ENCODE measurements at places on chromosomes 3 and 15. TPM values are rescaled to one million over a fixed set of nuclear protein-coding genes. Genes with fewer than 3 reads are reported as not detected.
A peak's percentile ranks its signal among the peaks of the same experiment; 100 is the strongest.

DNA sequence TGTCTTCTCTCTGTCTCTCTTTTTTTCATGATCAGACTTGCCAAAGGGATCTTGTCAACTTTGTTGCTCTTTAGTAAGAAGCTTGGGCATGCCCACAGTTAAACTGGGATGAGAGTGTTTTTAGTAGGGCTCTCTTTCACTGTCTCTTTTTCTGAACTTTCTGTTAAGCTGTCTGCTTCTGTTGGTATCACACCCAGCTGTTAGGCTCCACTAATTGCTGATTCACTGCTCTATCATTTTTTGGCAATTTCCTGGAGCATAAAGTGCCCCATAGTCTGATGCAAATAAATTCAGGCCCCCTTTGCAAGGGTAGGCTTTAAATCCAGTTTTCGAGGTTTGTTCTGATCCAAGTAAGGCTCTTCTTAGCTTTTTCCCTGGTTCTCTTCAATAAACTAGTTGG lies 360.4 kb upstream of the ADAMTS9 start:
- DNase-seq, result no peak

DNA sequence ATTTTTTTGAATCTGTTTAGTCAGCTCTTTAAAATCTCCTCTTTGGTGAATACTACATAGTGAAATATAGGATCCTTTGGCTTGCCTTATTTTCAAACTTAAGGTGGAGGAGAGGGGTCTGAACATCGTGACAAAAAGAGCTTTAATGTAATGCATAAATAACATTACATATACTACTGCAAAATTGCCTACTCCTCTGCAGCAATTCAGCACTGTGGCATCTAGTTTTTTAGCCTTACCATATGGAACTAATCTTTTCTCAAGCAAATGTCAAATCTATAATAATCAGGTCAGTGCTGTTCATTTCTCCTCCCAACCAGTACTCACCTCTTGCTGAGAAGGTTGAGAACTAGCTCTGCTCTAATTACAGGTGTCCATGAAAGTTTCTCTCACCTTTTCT lies 394.0 kb upstream of the CDIN1 start:
- no peak for DNase-seq

DNA sequence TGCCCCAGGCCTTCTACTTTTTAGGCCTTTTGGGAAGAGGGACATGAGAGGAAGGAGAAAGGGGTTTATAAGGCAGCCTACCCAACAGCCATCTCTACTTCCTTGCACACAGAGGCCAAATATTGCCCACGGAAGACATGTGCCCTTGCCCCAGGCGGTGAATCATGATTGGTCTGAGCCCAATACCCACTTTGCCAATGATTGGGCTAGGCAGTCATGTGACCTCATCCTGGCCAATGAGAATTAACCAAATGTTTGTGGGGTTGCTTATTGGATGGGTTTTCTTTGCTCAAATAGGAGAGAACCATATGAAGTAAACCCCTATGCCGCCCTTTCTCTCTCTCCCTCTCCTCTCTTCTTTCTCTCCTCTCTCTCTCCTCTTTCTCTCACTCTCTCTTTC lies 42.2 kb upstream of the ATP1B3 start:
- DNase-seq, result no peak

Gene ZDHHC23
- total RNA-seq, result 3.3 TPM

DNA sequence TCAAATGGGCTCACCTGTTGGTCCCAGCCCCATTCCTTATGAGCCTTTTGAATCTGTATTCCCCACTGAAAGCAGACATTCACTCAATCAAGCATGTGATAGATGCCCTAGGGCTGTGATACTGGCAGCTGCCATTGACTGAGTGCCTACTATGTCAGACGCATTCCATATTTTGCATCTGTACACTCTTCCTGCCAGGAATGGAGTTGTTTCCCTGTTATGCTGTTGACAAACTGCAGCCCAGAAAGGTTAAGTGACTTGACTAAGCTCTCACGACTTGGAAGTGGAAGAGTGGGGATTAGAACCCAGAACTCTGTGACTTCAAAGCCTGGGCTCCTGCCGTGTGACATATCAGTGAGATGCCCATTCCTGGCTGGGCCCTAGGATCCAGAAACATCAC lies 211.4 kb downstream of the RPLP1 start:
- DNase-seq, result no peak

- DNase-seq, result no peak
These were observed 43.0 kb upstream of the SLC41A3 start for GRCh38 chr3:126126811-126127431.

- no peak for DNase-seq
These were observed 149.0 kb downstream of the WDR76 start for GRCh38 chr15:43975770-43976169.

DNA sequence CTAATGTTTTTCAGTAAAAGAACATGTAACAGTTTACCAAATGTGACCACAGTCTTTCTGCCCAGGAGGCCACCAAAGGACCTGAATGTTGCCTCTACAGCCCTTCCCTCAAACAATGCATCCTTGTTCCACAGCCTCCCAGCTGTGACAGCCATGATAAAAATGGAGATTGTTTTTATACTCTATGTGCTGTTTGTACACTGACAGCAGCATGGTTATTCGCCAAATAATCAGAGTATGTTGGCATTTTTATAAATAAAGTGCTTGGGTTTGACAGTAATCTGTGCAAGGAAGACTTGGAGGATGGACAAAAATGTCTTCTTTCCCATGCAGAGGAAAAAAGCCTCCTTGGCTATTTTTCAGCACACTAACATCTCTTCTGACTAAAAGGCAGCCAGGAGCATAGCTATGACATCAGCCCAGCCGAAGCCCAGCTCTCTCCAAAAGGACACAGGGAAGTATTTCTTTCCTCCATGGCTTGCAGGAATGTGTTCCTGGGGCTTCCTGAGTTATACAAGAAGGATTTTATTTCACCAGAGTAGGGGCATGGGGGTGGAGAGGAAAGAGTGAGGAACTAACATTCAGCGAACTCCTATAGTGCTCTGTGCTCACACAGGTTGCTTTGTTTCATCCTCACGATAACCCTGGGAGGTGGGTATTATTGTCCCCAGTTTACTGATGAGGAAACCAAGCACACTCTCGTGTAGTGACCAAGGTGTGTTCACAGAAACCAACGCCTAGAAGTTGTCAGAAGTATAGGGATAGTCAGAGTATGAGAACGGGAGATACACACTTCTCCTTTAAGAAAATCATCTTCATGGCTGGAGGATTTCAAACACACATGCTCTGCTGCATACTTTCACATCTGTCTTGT lies 339.7 kb downstream of the MECOM start:
- DNase-seq, result peak; percentile 92

- DNase-seq, result no peak
These were observed 3.5 kb upstream of the SEMA5B start for GRCh38 chr3:123031051-123031450.

Gene VGLL3
- total RNA-seq, result 47.4 TPM

Gene CRYGS
- 1.3 TPM for total RNA-seq

- no peak for DNase-seq
These were observed 23.5 kb downstream of the DOCK3 start for GRCh38 chr3:50698269-50698668.

- DNase-seq, result no peak
These were observed 35.0 kb downstream of the SEC22C start for GRCh38 chr3:42546691-42547213.

GRCh38 chr3:127970966-127971592 lies 56.0 kb downstream of the KBTBD12 start:
- DNase-seq, result peak; percentile 72

Gene SST
- not detected for total RNA-seq

GRCh38 chr3:94647131-94647530 lies 584.3 kb downstream of the NSUN3 start:
- peak; percentile 2 for DNase-seq

- peak; percentile 45 for DNase-seq
These were observed 799 bp downstream of the SERF2 start for GRCh38 chr15:43792761-43793476.

Gene STAG1
- total RNA-seq, result 78.0 TPM

Gene CYP19A1
- 3.1 TPM for total RNA-seq

Gene TMCO5A
- total RNA-seq, result 0.49 TPM

Gene IFT122
- 38.0 TPM for total RNA-seq

DNA sequence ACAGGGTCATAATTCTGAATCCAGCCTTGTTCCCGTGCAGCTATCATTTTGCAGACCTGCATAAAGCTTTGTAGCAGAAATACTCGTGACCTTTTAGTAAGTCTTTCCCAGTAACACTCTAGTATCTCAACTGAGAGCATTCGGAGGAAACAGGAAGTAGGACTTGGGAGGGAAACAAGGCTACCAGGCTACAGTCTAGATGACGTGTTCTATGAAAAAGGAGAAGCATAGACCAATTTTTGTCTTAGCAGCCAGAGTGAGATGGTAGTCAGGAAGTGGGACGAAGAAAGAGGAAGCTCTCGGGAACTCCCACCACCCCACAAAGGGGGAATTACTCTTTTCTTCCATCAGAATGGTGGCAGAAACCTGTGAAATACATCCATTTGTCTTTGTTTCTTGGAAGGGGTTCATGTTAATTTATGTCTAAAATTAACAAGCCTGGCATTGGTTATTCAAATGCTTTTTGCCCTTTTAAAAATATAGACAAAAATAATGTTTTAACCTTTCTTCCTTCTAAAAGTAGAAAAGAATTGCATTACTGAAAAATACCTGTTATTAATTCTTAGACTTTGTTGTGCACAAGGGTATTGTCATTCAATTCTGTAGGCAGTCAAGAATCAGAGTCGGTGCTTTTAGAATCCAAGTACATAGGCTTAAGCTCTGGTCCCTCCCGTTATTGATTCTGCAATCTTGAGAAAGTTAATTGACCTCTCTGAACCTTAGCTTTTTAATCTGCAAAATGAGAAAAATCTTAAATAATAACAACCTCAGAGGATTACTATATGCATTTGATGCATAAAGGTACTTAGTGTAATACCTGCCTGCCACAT lies 1.6 kb upstream of the SUCNR1 start:
- DNase-seq, result no peak

DNA sequence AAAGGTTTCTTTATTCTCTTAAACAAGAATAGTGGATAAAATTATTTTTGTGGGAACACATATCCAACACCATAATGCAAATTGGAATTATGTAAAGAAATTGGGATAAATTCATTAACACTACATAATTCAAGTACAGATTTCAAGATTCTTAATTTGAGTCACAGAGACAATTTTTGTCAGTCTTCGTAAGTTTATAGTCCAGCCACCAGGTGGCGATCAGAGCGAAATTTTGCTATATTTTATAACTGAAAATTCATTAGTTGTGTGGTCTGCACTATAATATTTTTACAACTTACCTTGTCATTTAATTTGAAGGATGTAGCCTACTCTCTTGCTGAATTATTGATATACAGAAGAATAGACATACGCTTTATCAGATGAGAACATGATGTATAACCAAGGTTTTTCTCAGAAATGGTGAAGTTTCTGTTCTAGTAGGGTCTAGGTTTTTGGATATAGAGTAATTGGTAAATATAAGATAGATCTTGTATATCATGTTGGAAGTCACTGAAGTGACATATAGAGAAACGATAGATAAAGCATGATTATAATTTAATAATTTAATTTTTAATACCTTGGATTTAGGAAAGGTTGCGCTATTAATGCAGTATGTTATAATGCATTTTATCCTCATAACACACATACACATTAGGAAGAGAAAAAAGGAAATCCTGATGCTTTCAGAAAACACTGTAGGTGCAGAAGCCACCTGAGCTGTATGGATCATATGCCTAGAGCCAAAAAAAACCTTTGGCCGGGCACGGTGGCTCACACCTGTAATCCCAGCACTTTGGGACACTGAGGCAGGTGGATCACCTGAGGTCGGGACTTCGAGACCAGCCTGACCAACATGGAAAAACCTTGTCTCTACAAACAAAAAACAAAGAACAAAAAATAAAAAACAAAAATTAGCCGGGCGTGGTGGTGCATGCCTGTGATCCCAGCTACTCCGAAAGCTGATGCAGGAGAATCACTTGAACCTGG lies 31.7 kb downstream of the PLSCR4 start:
- peak; percentile 69 for DNase-seq

GRCh38 chr3:59235634-59236012 lies 185.8 kb upstream of the CFAP20DC start:
- DNase-seq, result no peak

DNA sequence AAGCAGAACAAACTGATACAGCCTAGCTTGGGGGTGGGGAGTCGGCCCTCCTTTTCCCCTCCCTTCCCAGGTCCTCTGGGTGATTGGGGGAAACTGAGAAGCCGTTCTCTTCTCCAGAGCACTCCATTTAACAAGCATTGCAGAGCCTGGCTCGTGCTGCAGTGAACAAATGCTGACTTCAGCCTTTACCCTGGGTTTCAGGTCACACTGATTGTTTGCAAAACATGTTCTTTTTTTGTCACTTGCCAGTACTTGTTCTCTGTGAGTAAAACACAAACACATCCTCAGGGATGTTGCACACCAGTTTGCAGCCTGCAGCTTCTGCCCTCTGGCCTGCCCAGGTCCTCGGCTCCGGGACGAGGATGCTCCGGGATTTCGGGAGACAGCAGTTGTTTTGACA lies 132.8 kb downstream of the PGPEP1L start:
- DNase-seq, result no peak

Measured in fibroblast of the aortic adventitia (primary cell).